ENCODE measurements at places on chromosomes 1 and 21. TPM values are rescaled to one million over a fixed set of nuclear protein-coding genes. Genes with fewer than 3 reads are reported as not detected.

The LCE1B gene
- total RNA-seq = not detected

The RNPEP gene
- total RNA-seq = 129 TPM

The KIF17 gene
- total RNA-seq = 10.1 TPM

The AGO4 gene
- 8.3 TPM for total RNA-seq

The SRGAP2B gene
- 34.5 TPM for total RNA-seq

The XCL1 gene
- total RNA-seq = 0.52 TPM

The DLGAP3 gene
- 3.9 TPM for total RNA-seq

The SHE gene
- total RNA-seq = 0.55 TPM

The MAP7D1 gene
- total RNA-seq = 146 TPM

All from H7 (cell line).